ENCODE measurements at places on chromosomes 2 and 18.

- no peak for DNase-seq
Observed at GRCh38 chr18:7609617-7610016, 42.5 kb downstream of the PTPRM start.

GRCh38 chr2:220075835-220076234 lies 448.4 kb downstream of the SLC4A3 start:
- no peak for DNase-seq

DNA sequence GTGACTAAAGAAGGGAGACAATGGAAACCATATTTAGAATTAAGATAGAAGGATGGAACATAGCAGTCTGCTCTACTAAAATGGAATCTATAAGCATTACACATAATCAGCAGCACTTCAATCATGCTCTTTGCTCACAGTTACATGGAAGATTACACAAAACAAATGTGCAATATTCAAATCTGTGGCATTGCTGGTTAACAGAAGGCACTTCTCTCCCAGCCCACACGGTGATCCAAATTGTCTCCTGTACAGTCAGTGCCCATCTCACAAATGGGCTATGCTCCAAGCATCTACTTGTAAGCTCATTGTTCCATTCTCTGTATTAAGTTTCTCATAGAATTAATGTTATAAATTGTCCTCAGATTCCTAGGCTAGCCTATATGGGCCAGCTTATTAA lies 716.6 kb downstream of the NRXN1 start:
- DNase-seq = no peak

DNA sequence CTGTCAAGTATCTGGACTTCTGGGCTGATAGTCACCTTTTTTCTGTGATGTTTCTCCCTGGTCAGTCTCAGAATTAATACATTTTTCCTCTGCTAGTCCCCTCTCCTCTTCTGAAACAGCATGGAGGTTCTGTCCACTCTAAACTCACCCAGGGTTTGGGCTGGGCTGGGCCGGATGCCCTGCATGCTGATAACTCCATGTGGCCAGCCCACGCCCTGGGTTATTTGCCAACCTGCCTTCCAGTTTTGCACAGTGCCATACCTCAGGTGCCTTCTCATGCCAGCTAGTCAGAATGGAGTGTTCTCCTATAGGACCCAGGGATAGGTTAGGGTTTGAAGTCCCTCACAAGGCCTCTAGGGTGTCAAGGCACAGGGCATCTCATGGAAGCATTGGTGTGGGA lies 32.2 kb downstream of the MEX3C start:
- no peak for DNase-seq

- DNase-seq = no peak
Observed at GRCh38 chr18:76412010-76412817, 82.8 kb downstream of the ZNF516 start.

- DNase-seq = no peak
Observed at GRCh38 chr18:29605365-29605764, 1428.4 kb upstream of the CDH2 start.

All from A673 (cell line).